ENCODE measurements at places on chromosomes 6 and 20.

DNA sequence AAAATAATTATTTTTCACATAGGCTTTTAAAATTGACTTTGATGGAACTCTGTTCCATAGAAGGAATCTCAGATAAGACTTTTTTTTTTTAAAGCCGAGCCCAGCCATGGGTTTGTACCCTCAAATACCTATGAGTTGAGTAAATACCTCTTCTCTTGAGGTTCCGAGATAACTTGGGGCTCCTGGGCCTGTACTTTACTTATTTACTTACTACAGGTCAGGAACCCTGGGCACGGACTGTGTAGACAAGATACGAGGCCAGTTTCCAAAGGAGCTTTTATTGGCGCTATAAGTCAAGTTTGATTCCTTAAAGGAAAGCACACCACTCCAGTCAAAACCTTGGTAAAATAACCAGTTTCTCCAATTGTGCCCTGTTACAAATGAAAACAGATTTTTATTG, 7.5 kb downstream of the AFG1L start:
- DNase-seq: no peak

DNA sequence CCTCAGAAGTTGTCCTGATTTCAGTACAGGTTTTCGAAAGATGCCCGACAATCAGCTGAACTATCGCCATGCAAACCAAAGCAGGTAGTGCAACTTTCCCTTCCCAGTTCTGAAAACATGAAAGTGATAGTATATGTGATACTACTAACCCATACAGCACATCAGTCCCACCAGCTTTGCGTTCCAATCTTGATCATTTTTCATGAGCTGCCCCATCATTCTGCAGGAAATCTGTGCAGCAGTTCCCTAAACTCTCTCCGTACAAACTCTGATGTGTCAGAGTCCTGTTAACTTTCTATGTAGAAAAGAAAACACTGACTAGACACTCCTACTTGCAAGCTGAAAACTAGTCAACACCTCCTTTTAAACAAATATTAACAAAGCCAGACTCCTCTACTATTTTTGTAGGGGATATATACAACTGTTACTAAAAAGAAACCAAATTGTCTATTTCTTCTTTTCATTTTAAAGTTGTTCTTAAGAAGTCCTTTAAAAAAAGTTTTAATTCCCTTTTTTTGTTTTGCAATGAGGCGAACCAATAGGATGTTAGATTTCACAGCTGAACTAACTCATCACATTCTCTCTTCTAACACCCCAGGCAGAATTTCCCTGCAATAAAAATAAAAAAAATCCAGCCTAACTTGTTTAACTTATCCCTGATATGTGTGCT, 99.6 kb upstream of the DST start:
- no peak for DNase-seq

DNA sequence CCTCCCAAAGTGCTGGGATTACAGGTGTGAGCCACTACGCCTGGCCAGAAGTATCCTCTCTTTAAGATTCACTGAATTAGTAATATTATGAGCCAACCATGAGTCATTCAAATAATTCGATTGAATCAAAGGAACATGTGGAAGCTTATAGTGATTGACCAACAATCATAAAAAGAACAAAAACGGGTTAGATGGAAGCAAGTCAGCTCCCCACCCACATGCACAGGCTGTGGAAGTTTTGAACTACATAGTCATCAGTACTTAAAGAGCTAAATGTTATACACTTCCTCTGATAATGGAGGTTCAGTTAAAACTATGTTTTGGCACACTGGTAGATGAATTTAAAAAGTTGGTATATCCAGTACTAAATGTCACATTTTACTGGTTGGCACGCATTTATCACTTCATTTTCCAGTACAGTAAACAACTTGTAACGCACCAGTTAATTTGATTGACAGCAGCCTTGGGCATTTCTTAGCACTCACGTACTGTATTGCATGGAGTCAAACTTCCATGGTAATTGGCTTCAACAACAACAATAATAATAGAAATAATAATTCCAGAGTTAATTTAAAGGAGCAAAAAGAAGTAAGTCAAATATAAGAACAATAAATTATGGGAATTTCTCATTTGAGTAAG, 1107.3 kb upstream of the MAP3K7 start:
- no peak for DNase-seq

- DNase-seq: no peak
Observed at GRCh38 chr20:58852543-58853271, at the start of gene GNAS. Gene GNAS (plus strand): TSS chr20:58852716.

DNA sequence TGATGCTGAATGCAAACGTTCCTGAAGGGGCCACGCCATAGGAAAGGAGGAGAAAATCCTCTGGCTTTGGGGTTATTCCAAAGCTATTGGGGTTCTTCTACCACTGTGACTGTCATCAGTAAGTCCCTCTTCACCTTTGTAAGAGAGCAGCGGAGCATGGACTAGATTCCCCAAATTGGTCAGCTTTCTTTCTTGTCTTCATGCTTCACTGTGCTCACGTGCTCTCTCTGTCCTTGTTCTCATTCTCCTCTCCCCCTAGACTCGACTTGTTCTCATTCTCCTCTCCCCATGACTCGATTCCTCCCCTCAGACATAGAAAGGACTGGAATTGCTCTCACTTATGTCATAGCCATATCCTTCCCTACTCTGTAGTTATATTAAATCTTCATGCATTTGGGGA, 54.8 kb upstream of the ADGRG6 start:
- DNase-seq: no peak

DNA sequence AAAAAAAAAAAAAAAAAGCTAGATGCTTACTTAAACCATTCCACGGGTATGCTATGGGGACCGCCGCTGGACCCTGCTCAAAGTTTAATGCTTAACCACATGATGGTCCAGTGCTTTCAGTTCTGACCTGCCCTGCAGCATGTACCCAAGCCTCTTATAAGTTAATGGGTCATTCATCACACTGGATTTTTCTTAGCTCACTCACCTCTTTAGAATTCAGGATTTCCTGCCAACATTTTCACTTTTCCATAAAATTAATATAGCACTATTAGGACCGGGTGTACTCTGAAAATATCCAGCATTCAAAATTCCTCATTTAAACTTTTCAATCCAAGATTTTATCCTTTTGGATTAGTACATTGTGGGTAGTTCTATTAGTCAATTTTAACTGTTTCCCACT, 140.8 kb downstream of the ALDH8A1 start:
- no peak for DNase-seq
